ENCODE measurements at places on chromosomes 5 and 9. TPM values are rescaled to one million over a fixed set of nuclear protein-coding genes. Genes with fewer than 3 reads are reported as not detected.

The SOHLH1 gene
- not detected for total RNA-seq

The PTCD2 gene
- total RNA-seq = 13.0 TPM

The PALM2AKAP2 gene
- 3.3 TPM for total RNA-seq

The PRLR gene
- under 0.01 TPM for total RNA-seq

The FCN2 gene
- total RNA-seq = not detected

The ZFP37 gene
- 0.62 TPM for total RNA-seq

The MEF2C gene
- total RNA-seq = 16.0 TPM

The ZFYVE16 gene
- total RNA-seq = 168 TPM

The IRX4 gene
- total RNA-seq = not detected

The GZMA gene
- not detected for total RNA-seq

The PCDH1 gene
- 0.15 TPM for total RNA-seq

The GAS1 gene
- total RNA-seq = 45.8 TPM

The TXNDC8 gene
- not detected for total RNA-seq
